ENCODE measurements at places on chromosomes 12 and 14. TPM values are rescaled to one million over a fixed set of nuclear protein-coding genes. Genes with fewer than 3 reads are reported as not detected.

The SLCO1B1 gene
- total RNA-seq, result not detected

The PPM1H gene
- total RNA-seq, result 0.12 TPM

The RPL41 gene
- 3,831 TPM for total RNA-seq

The OR6C2 gene
- total RNA-seq, result not detected

The SLC10A1 gene
- not detected for total RNA-seq

The SLCO1B3 gene
- total RNA-seq, result not detected

The CLEC1A gene
- not detected for total RNA-seq

The EFS gene
- total RNA-seq, result not detected

The LARP4 gene
- 117 TPM for total RNA-seq

The LRTM2 gene
- 0.16 TPM for total RNA-seq

The EPYC gene
- total RNA-seq, result not detected

The CISTR gene
- not detected for total RNA-seq

The FGD4 gene
- total RNA-seq, result 0.07 TPM

The RHEBL1 gene
- 11.8 TPM for total RNA-seq

The RAD9B gene
- total RNA-seq, result 0.95 TPM

The FAM222A gene
- total RNA-seq, result 1.3 TPM

The NUMB gene
- total RNA-seq, result 48.1 TPM

The CLEC4D gene
- total RNA-seq, result not detected

The PLEKHG7 gene
- total RNA-seq, result not detected

The GLIPR1L2 gene
- total RNA-seq, result not detected

All from activated CD4-positive, alpha-beta T cell treated with anti-CD3 and anti-CD28 coated beads, Interleukin-2, amount 10 ng/mL, durations not matched to agents 24 days and 14 days (primary cell).